ENCODE measurements at places on chromosomes 12 and 14.

- no peak for DNase-seq
Observed at GRCh38 chr14:97411938-97412612, 614.9 kb downstream of the VRK1 start.

DNA sequence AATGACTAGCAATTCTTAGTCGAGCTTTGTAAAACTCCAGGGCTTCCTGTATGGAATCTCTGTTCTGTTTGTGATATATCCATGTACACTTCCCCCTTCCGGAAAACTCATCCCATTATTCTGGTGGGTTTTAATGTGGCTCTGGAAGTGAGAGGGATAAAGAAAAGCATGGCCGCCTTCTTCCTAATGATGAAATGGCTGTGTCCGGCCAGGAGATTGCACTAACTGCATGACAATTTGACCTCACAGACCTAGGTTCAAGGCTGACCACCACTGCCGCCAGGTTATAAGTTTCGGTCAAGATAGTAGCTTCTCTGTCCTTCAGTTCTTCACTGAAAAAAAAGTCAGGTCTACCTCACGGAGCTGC lies 41.0 kb upstream of the NPAS3 start:
- no peak for DNase-seq

DNA sequence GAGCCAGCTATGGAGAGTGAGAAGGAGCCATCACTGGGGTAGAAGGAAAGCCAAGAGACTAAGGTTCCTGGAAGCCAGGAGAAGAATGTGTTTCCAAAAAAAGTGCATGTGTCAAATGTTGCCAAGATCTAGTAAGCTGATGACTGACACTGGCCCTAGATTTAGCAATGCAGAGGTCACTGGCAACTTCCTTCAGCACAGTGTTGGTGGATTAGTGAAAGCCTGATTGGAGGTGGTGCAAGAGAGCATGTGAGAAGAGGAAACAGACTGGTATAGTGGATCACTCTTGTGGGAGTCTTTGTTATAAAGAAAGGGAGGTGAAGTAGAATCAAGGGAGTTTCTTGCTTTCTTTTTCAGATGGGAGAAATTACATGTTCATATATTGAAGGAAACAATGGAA lies 34.1 kb upstream of the CHGA start:
- no peak for DNase-seq

DNA sequence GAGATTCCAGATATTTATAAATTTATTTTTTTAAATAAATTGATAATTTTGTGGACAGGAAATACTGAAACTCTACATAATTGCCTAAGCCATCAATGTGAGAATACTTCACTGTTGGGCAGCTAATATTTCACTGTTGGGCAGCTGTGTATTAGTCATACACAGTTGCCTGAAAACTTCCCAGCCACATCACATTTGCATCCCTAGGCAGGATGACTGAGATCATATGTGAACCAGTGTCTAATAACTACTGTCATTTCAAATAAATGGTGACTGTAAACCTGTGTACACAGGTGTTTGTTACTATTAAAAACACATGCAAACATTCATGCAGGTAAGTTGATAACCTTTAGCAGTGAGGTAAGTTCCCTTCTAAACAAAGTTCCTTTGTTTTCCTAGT lies 43.9 kb downstream of the TMTC3 start:
- DNase-seq = no peak

GRCh38 chr12:75698052-75698451 lies 186.6 kb upstream of the KRR1 start:
- no peak for DNase-seq

- no peak for DNase-seq
Observed at GRCh38 chr12:130155416-130156073, 6.7 kb upstream of the FZD10 start.

DNA sequence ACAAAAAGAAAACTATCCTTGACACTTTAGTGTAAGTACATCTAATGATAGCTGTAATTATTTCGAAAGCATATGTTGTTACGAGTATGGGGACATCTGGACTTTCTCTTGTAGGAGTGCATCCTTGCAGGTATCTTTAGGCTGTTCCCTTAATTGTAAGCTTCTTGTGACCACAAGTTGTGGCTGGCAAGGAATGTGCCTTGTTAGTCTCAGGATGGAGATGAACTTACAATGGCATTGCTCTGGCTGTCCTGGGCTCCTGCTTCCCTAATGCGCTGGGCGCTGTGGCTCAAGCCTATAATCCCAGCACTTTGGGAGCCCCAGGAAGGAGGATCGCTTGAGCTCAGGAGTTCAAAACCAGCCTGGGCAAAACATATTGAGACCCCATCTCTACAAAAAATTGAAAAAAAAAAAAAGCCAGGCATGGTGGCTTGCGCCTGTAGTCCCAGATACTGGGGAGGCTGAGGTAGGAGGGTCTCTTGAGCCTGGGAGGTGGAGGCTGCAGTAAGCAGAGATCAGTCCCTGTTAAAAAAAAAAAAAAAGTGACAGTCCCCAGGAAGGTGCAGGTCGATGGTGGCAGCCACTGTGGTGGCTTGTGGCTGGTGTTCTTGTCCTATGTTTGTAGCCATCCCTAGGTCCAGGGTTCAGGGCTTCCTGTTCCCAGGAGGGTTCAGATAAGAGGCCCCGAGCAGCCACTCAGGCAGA lies 23.7 kb upstream of the PPP1R13B start:
- DNase-seq = no peak

DNA sequence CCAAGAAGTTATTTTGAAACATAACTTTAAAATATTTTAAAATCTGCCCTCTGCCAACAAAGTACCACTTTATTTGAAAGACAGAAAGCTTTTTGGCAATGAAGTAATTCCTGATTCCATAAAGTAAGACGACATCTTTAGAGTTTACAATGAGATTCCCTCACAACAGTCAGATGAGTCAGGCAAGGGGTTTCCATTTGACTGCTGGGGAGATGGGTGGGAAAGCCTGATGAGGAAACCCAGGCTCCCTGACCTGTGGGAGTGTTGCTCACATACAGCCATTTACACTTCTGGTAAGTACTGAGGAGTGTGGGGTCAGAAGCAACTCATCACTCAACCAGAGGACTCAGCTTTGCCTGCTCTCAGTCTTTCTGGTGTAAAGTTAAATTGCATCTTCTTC lies 10.2 kb downstream of the KITLG start:
- no peak for DNase-seq

- DNase-seq = no peak
Observed at GRCh38 chr14:55805250-55805649, 225.2 kb downstream of the KTN1 start.

GRCh38 chr12:51399891-51400290 lies 8.7 kb upstream of the GALNT6 start:
- DNase-seq = no peak

DNA sequence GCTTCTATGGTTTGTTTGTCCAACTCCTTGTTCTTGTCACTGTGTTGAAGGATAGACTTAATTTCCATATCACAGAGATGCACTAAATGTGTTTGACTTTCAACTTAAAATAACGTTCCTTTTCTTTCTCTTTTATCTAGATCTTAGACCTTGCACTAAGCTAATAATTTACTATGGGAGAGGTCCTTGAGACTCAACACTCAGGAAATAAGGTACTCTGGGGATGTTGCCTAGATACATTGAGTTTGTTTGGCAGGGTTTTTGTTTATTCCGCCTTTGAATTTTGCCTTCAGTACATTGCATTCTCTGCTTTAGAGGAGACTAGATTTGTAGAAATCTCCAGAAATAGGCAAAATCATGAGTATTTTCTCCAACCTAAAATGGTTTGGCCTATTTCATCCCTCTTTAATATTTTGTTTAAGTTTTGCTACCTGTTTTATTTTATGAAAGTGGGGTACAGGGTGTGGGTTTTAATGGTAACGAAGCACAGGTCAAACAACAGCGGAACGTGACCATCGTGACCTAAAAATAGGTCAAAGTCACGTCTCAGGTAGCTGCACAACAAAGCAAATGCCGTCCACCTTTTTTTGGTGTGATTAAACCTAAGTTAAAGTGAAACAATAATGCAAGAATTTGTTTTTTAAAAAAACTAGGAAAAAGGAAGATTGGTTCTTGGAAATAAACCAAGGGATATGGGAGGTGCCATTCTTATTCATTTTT lies 115.3 kb upstream of the CPSF6 start:
- no peak for DNase-seq

- no peak for DNase-seq
Observed at GRCh38 chr12:112930350-112930749, 7.9 kb upstream of the OAS3 start.

DNA sequence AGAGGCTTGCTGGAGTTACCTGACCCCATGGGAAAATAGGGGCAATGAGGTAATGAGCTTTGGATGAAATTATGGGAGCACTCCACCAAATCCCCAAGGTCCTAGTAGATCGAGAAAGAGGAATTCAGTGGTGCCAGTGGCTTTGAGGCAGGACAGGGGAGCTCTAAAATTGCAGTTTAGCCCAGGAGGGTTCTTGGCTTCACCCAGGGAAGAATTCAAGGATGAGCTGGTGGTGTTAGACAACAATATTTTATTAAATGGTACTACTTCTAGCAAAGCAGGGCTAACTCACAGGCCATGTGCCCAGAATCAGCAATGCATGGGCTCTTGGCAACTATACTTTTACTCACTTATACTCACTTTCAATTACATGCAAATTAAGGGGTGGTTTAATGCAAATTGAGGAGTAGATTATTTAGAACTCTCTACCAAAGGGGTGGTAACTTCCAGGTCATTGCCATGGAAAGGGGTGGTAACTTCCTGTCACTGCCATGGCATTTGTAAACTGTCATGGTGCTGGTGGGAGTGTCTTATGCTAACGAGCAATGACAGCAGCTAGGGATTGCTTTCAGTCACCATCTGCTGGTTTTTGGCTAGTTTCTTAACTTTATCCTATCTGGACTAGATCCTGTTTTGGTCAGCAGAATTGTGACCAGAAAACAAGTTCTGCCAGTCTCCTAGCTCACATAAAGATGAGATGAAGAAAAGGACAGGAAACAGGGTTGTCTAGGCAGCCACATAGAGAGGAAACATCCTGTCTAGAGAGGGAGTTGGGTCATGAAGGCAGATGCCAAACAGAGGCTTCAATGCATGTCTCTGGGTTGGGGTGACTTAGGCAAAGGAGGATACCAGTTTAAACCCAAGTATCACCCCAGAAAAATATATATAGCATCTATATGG lies 64.7 kb downstream of the ZNF641 start:
- DNase-seq = no peak

GRCh38 chr14:93183596-93184317 lies 940 bp downstream of the MOAP1 start:
- DNase-seq = no peak

GRCh38 chr14:23864861-23865260 lies 88.7 kb upstream of the DHRS4 start:
- no peak for DNase-seq

GRCh38 chr14:100601064-100601463 lies 13.8 kb upstream of the BEGAIN start:
- no peak for DNase-seq

DNA sequence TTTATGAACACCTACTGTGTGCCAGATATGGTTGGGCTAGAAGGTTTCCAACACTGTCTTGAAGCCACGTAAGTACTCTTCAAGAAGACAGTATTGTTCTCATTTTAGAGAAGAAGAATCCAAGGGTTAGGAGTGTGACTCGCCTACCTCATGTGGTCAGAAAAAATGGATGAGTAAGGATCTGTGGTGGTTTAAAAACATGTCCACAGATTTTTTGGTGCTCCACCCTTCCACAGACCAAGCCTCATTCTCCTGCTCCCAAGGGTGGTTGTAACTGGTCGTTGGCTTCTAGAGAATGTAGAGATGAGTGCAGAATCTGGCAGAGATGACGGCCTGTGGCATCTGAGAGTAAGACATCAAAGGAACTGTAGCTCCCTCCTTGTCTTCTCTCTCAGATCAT lies 30.3 kb upstream of the TTC7B start:
- no peak for DNase-seq

DNA sequence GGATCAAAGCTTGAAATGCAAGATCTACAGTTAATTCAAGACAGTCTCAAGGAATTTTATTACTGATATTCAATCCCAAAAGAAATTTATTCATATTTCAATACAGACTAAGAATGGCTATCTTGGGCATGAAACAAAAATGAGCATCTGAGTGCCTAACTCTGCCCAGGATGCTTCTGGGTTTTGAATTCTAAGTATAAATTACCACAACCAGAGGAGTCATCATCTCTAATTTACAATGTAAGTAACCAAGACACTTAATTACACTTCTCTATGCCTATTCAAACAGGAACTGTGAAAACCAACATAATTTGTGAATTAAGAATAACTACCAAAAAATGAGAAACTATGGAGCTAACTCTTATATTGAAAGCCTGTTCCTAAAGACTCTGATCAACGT lies 14.1 kb downstream of the OSBPL8 start:
- DNase-seq = no peak

DNA sequence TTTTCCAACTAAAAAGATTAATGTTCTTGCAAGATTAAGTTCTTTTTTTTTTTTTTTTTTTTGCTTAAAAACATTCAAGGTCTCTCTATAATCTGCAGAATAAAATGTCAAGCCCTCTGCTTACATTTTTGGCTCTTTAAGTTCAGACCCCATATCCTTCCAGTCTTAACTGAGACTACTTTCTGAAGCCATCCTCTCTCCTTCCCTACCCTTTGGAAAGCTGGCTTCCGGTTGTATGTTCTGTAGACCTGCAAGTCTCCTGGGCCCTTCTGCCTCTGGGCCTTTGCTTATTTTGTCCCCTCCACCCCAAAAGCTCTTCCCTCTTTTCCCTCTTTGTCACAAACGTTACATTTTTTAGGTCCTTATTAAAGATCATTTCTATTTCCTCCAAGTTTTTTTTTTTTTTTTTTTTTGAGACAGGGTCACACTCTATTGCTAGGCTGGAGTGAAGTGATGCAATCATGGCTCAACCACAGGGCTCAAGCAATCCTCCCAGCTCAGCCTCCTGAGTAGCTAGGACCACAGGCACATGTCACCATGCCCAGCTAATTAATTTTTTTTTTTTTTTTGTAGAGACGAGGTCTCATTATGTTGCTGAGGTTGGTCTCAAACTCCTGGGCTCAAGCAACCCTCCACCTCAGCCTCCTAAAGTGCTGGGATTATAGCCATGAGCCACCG lies 46.5 kb downstream of the PTPRB start:
- no peak for DNase-seq

DNA sequence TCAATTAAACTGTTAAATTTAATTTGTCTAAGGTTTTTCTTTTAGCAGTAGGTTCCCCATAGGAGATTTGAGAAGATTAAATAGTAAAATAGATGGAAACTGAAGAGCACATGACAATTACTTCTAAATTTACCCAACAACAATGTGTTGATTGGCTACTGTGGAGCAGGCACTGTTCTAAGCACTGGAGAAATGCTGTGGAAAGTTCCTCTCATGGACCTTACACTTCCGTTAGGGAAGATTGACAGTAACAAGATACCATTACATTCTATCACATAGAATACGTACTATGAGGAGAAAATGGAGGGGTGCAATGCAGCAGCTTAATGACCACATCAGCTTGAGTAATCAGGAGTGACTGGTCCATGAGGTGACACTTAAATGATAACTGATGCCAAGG lies 8.1 kb upstream of the STAB2 start:
- DNase-seq = no peak

DNA sequence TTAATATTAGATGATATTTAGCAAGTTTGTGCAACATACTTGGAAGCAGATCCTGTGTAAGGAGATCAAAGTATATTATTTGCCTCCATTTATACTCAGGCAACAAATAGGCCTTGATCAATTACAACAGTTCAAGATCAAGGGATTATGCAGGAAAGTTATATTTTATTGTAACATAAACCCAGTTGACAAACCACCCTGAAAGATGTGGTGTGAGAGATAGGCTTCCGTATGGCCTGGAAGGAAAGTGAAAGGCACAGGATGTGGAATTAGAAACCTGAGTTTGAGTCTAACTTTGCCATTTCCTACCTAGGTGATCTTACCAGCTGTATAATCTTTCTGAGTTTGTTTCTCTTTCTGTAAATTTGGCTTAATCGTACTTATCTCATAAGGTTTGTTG lies 284.1 kb downstream of the BMP4 start:
- DNase-seq = no peak

GRCh38 chr14:68513137-68513536 lies 279.7 kb downstream of the ZFP36L1 start:
- no peak for DNase-seq

Measured in central memory CD8-positive, alpha-beta T cell (primary cell).